EH (cell line): ENCODE measurements at places on chromosomes 7 and 10.

GRCh38 chr7:22700559-22701002, 26.4 kb upstream of the IL6 start:
- DNase-seq: peak; percentile 64

- DNase-seq: peak; percentile 52
These were observed 21.1 kb downstream of the CCDC126 start for GRCh38 chr7:23618241-23618640.

DNA sequence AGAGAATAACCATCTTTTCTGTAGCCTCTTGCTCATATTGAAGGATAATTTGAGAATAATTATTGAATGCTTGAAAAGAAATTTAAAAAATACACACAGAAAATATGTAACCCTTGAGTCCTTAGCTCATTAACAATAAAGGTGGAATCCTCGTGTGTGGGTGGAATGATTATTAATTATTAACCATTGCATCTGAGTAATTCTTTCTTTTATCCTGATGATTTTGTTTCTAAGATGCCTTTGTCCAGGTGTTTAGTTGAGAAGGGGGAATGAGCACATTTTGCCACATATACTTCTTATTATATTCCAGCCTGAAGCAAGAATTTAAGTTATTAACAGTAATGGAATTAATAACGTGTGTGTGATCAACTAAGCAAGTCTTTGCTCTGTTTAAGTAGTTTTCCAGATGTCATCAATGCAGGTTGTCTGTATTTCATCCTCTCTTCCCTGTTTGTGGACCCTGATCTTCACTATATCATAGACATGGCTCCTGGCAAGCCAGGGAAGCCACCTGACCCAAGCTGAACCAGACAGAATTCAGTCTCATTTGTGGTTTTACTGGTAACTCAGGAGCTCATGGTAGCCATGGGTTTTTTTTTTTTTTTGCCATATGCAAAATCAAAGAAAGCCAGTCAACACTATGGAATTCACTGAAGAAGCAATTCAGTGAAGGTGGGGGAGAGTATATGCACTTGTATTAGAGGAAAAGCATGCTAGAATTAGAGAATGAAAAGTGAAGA, 144.3 kb downstream of the KIF20B start:
- peak; percentile 56 for DNase-seq

- DNase-seq: peak; percentile 69
These were observed 38.0 kb upstream of the SPOCK2 start for GRCh38 chr10:72126184-72126871.

DNA sequence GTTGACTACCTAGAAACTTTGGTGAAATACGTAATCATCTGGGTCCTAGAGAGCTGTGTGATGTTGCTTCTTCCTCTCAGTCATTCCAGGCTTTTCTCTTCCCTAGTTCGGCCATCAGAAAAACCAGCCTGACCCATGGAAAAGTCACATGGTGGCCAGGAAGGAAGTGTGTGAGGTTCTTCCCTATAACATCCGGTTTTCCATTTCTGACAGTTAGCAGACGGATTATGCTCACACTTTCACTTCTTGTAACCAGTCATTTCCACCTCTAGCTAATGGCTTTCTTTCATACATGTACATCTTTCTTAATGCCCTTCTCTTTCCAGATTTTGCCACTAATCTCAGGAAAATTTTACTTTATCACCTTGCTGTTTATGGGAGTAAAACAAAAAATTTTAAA, 110.0 kb upstream of the GLCCI1 start:
- no peak for DNase-seq
